ENCODE measurements at places on chromosomes 4 and X.

DNA sequence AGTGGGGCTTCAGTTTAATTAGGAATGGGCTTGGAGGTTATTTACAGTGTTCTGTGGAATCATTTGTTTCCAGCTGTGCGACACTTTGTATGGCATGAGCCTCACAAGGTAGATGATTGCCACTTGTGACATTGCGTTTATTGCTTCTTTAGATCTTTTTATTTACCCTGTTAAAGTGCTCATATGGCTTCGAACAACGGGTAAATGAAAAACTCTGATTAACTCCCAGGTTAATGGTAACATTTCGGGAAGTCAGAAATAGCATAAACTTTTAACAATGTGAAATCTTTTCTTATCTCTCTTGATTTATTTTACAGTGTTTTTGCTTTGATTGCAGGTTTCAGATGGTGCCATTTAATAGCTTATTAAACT is 494.3 kb downstream of the IDS start:
- no peak for DNase-seq

- peak; percentile 56 for DNase-seq
Measured at GRCh38 chr4:72314869-72315268, 254.2 kb downstream of the ADAMTS3 start.

DNA sequence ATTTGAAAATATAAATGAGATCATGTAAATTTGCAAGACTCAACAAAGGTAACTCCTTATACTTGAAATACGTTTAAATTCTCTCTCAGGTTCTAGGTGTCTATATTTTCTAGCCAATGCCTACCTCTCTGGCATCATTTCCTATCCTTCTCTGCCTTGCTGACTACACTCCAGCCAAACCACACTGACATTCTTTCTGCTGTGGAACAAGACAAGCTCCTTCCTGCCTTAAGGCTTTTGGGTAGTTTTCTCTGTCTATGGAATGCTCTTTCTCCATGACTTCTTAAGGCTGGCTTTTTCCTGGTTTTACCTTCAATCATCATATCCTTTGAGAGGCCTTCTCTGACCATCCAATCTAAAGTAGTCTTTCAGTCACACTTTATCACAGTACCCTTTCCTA is 201.0 kb downstream of the SPRY1 start:
- DNase-seq = no peak

DNA sequence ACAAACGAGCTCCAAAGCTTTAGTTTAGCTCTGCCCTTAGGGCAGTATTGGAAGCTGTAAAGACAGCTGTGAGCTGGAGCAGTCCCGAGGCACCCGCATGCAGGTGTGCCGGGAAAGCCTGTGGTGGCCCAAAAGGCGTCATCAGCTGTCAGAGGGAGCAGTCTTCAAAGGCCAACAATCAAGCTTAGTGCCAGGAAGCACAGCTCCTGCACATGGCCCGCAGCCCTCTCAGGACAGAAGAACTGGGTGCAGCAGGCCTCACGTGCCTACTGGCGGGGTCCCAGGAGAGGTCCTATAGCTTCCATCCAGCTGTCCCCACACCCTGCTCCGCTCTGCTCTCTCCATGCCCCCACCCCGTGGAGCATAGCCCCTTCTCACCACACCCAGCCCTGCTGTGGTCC is 92.2 kb upstream of the TRIM2 start:
- no peak for DNase-seq

GRCh38 chr4:88219099-88219498 is 60.7 kb upstream of the ABCG2 start:
- DNase-seq = no peak

GRCh38 chrX:72492499-72492898 is 80.1 kb downstream of the HDAC8 start:
- DNase-seq = no peak

DNA sequence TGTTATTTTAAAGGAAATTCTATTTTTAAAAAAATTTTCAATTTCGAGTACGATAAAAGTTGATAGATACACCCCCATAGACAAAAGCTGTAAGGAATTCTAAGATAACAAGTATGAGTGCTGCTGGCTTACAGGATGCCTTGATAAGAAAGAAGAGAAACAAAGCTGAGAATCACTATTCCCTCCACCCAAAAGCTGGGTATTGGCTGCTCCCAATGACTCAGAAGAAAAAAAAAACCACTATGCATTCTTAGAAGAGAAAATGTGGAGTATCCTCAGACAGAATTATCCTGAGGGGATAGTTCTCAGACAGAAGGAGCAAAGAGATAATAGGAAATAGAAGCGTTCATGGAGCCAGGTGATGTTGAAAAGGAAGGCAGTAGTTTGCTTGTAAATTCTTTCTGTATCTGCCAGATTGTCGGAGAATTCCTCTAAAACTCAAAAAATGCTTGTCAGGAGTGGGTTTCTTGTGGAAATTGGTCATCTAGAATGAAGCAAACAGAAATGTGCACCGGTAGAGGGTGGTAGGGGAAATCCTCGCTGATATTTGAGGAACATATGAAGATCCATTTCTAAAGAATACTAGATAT is 217.5 kb upstream of the ADAMTS3 start:
- DNase-seq = no peak

- DNase-seq = peak; percentile 94
Measured at GRCh38 chr4:121668368-121669162, 28.2 kb downstream of the ANXA5 start.

- no peak for DNase-seq
Measured at GRCh38 chr4:1191621-1192020, 19.2 kb upstream of the SPON2 start.

DNA sequence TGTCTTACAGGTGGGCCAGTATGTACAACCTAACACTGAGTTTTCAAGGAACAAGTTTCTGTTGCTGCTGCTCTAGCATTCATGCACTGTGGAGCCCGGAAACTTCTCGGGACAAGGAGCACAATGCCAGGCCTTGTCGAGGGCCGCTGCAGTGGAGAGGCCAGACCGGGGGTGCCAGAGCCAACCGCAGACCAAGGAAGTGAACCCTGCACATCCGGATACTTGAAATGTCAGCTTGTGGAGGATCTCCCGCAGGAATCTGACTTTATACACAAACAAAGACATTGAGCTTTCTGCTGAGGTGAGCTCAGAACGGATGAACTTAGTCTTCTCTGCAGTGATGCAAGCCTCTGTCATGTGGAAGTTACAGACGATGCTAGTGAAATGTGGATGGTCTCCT is 99.5 kb downstream of the ZNF827 start:
- no peak for DNase-seq

DNA sequence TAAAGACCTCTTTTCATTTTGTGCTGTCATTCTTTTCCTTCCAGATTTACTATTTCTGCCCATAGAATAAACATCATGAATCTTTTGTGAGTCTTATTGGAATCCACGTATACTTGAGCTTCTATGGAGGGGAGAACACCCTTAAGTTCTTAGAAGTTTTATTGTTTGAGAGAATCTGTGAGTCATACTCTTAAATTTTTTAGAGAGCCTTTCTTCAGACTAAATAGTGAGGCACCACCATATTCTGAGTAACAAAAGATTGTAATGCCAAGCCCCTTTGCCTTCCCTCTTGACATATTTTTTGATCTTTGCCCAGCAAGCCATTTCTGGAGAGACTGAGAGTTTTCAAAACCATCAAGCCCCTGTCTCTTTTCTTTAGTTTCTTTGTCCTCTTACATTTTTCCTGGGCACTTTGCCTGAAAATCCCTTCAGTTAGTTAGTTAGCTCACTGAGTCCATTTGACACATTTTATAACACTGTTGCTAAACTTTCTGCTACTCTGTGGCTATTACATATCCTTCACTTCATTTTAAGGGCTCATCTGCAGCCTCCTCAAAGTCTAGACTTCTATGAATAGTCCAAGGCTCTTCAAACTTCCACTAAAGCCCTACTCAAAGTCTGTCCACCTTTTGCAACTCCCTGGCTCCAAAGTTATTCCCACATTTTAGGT is 65.3 kb upstream of the NDUFC1 start:
- no peak for DNase-seq

DNA sequence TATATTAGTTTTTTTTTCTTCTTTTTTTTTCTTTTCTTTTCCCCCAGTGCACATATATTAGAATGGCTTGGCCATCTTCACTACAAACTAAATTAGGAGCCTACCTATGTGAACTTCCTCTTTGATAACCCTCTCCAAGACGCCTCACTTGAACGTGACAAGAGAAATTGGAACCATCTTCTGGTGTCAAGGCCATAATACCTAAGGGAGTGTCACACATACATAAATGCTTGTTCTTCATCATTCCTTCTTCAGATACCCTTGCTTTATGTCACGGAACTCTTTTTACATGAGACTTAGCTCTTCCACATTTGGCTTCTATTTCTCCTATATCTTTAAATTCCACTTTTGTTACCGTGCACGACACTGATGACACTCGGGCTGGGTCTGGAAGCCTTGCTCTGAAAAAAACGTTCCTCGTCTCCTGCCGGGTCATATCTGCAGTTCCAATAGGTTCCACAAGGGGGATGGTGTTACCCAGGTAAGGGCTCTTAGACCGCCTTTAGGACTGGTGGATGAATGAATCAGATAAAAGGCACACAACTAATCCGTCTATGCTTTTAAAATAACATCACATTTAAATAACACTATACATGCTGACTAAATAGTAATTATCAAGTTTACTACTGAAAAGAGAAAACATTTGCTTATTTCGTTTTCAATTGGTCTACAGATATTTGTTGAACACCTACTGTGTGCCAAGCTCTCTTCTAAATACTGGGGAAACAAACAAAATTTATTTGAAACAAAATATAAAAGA is 19.9 kb downstream of the DGAT2L6 start:
- peak; percentile 2 for DNase-seq

DNA sequence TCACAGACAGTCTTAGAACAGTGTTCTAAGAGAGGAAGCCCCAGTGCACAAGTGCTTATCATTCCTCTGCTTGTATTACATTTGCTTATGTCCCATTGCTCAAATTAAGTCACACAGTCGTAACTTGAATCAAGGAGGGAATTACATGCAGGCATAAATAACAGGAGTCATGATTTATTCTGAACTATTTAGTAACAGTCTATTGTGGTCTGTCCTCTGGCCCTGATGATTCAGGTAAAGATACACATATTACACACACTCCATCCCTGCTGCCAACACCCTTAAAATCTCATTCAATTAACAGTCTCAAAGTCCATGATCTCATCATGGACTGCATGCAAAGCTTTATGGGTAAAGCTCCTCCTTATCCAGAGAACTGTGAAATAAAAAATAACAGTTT is 60.1 kb downstream of the GRIA2 start:
- DNase-seq = no peak

DNA sequence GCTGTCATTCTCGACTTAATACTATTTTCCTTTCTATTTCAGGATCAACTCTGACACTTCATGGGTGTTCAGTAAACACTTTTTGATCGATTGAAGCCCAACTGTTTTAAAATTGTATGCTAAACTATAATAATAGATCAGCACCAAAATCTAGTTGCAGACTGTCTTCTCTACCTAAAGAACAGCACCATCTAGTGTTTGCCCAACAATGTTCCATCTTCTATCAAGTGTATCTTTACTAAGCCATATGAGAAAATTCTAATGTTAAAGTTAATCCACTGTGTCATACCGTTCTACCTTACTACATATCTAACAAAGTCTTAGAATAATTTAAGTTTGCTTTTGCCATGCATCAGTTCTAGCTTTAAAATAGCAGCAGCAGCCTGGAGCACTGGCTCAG is 113.0 kb upstream of the PRDX4 start:
- peak; percentile 12 for DNase-seq

DNA sequence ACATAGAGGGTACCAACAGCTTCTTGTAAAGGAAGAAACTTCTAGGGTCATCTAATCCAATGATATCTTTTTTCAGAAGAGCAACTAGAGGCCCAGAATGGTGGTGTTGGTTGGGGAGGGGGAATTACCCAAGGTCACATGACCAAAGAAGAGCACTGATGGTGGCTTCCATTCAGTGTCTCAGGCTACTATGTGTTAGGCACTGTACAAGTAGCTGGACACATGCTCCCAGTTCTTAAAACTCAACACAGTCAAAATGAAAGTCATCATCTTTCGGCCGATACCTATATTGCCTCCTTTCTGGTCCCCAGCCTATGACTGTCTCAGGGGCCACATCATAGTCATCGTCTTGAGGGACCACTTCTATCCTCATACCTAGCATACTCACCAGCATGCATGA is 88.1 kb downstream of the ARHGAP6 start:
- no peak for DNase-seq

GRCh38 chr4:176540814-176541213 is 221.0 kb downstream of the SPCS3 start:
- no peak for DNase-seq

- no peak for DNase-seq
Measured at GRCh38 chr4:80336582-80336981, 1.1 kb downstream of the CFAP299 start.

DNA sequence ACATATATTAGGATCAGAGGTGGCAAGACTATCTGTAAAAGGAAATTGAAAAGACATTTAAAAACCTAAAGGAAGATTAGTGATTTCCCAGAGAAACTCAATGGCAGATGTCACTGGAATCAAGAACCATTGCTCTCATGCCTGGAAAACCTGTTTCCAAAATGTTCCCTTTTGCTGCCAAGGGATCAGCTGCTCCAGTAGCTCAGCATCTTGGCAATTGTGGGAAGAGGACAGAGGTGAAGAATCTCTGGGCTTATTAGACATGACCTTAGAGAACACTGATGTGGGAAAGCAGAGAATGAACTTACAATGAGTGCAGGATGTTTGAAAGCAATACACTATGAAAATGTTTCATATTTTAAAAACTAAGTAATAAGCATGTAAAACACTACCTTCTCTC is 98.3 kb downstream of the SHROOM3 start:
- DNase-seq = peak; percentile 58

DNA sequence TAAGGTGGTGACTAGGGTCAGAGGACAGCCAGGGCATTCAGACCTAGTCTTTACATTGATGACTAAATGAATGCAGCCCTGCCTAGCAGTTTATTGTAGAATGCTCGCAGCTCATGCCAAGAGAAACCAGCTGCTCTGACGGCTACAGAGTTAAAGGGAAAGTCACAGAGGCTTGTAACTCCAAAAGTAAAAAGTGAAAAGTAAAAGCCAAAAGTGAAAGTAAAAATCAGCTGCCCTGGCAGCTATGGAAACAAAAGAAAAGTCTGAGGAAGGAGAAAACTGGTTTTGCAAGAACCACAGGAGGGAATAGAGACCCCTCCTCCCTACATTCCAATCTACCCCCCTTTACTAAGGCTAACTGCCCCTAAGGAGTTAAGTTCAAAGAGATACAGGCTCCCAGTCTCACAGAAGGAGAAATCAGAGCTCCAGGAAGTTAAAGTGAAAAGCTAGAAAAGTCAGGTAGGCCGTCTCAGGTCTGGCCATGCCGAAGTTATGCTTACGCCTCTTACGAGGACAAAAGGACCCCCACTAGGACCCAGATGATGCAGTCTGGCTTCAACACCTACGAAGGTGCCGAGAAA is 6.0 kb downstream of the GAGE10 start:
- no peak for DNase-seq

DNA sequence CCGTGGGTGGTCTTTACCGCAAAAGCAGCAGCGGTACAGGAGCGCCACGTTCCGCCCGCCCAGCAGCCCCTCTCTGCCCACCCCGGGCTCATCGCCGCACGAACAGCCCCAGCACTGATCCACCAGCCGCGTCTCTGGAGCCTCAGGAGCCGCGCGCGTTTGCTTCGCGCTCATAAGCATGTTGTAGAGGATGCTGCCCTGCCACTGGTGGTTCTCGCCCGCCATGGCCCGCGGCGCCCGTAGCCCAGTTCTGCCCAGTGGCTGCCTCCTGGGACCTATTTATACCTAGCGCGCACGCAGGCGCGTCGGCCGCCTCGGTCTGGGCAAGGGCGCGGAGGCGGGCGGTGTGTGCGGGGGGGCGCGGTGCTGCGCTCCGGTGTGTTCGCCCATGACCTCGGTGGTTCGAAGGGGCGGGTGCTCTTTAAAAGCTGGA is at the start of gene NR0B1:
Gene NR0B1 (minus strand): TSS at position 252 of the 433 bp plus-strand sequence. CDS start 27 bp downstream, at position 225.
- no peak for DNase-seq

- no peak for DNase-seq
Measured at GRCh38 chrX:65744965-65745364, 77.5 kb downstream of the MSN start.

GRCh38 chr4:25076625-25077398 is 46.1 kb upstream of the LGI2 start:
- DNase-seq = no peak

Measured in muscle of back (tissue), 13 donors.